ENCODE measurements at places on chromosomes 3 and 15.

- DNase-seq: peak; percentile 65
Observed at GRCh38 chr3:172520301-172520831, 2.9 kb downstream of the TNFSF10 start.

- peak; percentile 20 for DNase-seq
Observed at GRCh38 chr15:41940441-41940857, 31.9 kb downstream of the EHD4 start.

GRCh38 chr15:91609966-91610365 is 243.5 kb upstream of the SLCO3A1 start:
- no peak for DNase-seq

DNA sequence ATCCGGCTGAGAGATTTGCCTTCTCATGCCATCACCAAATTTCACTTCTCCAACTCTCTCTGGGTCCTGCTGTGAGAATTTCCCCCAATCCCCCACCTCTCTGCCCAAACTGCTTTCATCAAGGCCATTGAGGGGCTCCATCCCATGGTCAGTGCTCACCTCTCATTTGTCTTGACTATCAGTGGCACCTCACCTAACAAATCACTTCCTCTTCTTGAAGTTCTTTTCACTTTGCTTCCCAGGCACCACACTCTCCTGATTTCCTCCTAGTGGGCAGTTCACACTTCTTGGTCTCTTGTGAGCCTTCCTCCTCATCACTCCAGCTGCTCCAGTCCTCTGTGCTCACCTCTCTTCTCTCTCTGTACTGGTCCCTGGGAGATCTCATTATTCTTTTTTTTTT is 169.6 kb downstream of the OPA1 start:
- DNase-seq: no peak

- no peak for DNase-seq
Observed at GRCh38 chr3:177646749-177647148, 449.5 kb upstream of the TBL1XR1 start.

GRCh38 chr15:62607643-62608042 is 434.9 kb upstream of the TPM1 start:
- peak; percentile 34 for DNase-seq

GRCh38 chr15:29043736-29044502 is 158.1 kb downstream of the APBA2 start:
- no peak for DNase-seq
